Left ventricle myocardium inferior (tissue), 1 donor: ENCODE measurements at places on chromosomes 7 and 10.

- DNase-seq, result no peak
Observed at GRCh38 chr7:73719806-73720169, 319 bp upstream of the STX1A start.

DNA sequence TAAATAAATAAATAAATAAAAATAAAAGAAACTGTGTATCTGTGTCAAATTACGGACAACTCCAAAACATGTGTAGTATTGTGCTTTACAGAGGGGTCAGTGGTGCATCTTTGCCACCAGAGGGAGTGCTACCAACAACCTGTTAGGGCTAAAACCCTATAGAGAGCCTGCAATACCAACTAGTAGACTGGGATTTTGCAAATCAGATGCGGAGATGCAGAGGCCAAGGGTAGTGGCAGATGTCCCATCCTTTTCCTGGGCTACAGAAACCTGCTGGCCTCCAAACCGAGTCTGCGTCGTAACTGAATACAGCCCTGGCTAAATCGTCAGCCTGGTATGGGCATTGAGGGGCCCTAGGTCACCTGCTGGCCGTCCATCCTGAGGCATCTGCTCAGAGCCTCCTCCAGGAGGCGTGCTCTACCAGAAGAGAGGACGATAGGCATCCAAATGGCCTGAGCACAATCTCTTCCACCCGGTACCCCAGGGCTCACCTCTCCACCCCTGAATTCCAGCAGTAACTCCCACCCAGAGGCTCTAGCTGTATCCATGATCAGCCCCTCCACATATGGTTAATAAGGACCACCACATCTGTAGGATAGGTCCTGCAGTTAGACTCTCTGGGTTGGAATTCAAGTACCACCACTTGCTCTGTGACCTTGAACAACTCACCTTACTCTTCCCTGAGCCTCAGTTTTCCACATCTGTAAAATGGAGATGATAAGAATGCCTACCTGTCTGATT, 6.2 kb upstream of the RRP12 start:
- no peak for DNase-seq

GRCh38 chr7:75823198-75823910, 9.7 kb upstream of the CCL24 start:
- no peak for DNase-seq

DNA sequence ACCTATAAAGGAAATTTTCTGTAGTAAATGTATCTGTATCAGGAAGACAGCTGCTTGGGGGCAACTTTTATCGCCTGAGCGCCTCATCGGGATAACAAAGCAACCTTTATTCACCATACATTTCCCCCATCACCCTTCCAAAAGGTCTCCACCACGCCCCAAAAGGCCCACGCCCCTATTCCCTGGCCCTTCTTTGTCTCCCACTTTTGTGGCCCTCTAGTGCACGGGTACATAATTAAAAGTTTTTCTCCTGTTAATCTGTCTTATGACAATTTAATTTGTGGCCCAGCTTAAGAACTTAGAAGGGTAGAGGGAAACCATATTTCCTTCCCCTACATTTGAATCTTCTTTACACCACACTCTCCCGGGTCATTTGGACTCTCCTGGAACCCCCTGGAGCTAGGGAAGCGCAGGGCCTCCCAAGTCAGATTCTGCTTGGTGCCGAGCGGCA, 625 bp downstream of the RP9 start:
- no peak for DNase-seq

- DNase-seq, result no peak
Observed at GRCh38 chr10:35722636-35723035, 80.5 kb upstream of the FZD8 start.

DNA sequence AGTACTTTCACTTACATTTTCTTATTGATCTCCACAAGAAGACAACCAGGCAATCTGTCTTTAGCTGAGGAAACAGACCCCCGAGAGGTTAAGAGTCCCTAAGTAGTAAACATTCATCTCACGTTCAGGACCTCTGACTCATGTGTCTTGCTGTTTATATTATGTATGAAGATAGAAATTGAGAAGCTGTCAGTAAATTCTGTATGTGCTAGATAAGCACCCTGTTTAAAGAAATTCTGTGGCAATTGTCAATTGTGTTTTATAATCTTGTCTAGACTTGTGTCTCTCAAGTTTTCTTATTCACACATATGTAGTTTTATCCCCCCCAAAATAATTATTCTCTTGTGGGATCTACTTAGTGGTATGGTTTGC, 14.5 kb downstream of the ADK start:
- no peak for DNase-seq

DNA sequence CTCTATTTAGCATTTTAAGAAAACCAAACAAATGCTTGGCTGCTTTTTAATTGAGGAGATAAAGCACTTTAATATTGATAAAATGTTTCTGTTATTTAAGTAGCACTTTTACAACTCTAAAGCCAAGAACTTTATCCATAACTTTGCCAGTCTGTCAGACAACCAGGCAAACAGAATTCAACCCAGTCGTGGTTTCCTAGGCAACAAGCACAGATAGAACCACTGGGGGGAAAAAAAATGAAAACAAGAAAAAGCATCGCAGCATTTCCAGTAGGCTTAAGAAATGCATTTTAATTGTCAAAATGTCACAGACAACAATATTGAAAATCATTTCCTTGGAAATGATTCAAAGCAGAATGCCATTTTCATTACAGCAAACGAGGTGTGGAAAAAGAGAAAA, 323.4 kb downstream of the PARD3 start:
- no peak for DNase-seq

GRCh38 chr10:44183667-44184632, 200.9 kb downstream of the CXCL12 start:
- DNase-seq, result no peak

- no peak for DNase-seq
Observed at GRCh38 chr7:154931906-154932305, 71.0 kb downstream of the PAXIP1 start.

DNA sequence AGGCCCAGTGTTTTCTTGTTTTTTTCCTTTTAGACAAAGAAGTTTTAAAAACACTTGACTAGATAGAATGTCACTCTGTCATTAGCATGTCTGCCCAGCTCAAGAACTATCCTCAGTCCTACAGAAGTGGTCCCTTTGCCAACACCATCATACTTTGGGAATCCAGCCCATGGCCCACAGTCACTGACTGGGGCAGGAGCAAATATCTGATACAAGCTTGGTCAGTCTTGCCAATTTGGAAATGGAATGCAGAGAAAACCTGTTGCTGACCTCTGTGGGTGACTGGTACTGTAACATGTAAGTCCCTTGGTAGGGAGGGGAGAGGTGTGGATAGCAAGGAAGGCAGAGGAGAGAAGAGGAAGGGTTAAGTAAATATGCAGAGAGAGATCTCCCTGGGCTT, 47.8 kb downstream of the IPMK start:
- DNase-seq, result no peak

- DNase-seq, result no peak
Observed at GRCh38 chr7:70937424-70937823, 194.5 kb upstream of the GALNT17 start.

- no peak for DNase-seq
Observed at GRCh38 chr7:121755286-121755685, 117.7 kb upstream of the PTPRZ1 start.

DNA sequence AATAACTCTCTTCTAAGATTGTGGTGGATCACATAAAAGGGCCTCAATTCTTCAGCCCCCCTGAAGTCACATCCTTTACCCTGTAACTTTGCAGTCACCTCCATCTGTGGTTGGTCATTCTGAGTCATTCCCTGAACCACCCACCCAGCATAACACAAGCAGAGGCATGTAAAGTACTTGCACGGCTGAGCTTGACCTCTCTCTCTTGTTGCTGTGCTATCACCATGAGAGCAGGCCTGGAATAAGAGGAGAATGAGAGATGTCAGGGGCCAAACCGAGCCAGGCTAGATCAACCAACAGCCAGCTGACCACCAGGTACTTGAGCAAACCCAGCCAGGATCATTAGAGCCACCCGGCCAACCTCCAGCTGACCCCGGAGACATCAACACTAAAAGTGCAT, 13.5 kb upstream of the STK17A start:
- no peak for DNase-seq

DNA sequence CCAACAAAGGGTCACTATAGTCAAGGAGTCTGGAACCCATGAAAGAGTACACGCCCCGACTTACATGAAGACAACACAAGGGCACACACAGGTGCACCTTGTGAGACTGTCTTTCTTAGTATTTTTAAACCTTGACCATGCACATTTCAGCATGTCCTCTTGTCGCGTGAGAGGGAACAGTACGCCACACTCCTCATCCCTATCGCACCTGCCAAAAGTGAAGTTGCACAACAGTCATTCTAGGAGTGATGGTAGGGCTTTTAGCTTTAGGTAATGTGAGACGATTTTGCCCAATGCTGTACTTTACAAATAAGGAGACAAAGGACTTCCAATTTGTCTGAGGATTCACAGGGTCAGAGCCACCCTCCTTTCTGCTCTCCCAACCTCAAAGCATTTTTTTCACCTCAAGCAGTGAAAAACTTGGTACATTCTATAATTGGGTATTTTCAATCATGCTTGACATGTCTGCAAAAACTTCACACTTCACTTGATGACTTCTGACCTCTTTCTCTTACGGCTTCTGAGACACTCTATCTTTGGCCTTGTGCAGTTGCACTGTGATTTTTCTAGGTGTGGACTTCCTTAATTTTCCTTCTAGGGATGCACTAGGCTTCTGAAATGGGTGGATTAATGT, 173.9 kb upstream of the GRB10 start:
- DNase-seq, result no peak

- no peak for DNase-seq
Observed at GRCh38 chr10:75696536-75696935, 265.1 kb downstream of the LRMDA start.

DNA sequence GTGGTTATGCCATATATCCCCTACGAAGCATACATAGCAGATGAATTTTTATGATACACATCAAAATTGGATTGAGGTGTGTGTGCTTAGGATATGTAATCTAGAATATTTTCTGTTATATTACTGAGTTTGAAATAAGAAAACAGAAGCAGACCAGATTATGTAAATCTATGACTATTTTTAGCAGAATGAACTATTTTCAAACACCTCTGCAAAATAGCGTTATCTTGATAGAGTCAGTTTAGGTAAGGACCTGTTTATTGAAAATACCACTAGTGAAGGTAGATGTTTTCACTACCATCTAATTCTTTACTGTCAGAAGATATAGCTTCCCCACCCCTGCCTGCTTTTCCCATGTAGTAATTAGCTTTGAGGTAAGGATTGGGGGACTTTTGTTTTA, 9.1 kb downstream of the LANCL2 start:
- DNase-seq, result no peak

DNA sequence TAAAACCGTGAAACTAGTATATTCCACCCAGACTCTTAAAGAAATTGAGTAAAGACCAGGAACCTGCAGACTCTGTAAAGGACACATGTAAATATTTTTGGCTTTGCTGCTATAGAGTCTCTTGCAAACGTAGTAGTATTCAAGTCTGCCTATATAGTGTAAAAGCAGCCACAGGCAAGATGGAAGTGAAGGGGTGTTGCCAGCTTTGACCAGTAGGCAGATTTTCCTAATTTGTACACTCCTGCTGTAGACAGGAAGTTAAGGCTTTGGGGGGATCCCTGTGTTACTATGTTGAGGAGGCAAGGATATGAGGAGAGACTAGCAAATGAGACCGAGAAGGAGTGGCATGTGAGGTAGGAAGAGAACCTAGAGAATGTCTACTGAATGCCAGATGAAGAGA, 27.7 kb downstream of the WAC start:
- DNase-seq, result no peak
